ENCODE measurements at places on chromosomes 11 and 22. TPM values are rescaled to one million over a fixed set of nuclear protein-coding genes. Genes with fewer than 3 reads are reported as not detected.

The CCDC116 gene
- total RNA-seq: 0.33 TPM

DNA sequence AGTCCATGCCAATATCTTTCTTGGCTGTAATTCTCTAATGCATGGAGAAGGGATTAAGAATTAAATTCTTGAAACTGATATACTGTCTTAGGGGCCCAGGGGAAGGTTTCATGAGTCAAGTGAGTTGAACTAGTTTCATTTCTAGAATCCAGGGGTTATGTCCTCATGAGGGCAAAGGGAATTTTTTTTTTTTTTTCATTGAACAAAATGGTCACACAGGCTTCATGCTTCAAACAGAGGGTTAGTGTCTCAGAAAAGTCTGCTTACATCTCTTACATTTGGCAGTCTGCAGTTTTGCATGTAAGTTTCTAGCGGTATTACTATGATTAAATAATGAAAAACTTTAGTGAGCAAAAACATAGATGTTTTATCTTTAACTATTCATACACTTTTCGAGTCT is 32.9 kb downstream of the PPME1 start:
- DNase-seq: no peak

GRCh38 chr11:10581481-10582019 is 13.1 kb upstream of the LYVE1 start:
- DNase-seq: no peak

DNA sequence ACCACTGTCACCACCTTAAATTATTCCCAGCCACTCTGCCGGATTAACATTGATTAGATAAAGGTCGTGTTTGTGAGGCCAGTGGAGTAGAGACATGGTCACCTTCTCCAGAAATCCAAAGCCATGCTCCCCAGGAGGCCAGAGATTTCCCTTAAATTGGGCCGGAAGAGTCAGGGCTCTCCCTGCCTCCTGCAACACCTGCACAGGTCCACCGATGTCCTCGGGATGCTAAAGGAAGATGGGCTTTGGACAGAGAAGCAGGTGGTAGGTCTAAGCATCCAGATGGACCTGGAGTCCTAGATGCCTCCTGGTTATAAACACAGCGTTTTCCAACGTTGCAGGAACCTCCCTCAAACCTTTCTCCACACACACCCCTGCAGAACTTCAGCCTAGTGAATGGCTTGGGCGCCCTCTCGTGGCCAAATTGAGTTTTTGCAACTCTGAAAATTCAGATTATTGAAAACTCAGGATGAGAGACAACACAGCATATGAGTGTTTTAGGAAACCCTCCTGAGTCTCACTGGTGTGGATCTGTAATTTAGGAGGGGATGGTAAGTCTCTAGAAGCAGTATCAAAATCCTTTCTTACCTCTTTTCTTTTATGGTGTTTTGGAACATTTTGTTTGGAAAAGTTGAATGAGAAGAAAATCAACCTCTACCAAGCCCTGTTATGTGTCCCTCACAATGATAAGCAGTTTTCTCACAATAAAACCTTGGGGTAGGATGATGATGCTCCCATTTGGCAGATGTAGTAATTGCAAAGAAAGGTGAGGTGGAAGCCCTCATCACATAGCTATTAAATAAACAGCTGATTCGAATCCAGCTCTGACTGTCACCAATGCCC is 109.6 kb downstream of the RRAS2 start:
- DNase-seq: peak; percentile 35

DNA sequence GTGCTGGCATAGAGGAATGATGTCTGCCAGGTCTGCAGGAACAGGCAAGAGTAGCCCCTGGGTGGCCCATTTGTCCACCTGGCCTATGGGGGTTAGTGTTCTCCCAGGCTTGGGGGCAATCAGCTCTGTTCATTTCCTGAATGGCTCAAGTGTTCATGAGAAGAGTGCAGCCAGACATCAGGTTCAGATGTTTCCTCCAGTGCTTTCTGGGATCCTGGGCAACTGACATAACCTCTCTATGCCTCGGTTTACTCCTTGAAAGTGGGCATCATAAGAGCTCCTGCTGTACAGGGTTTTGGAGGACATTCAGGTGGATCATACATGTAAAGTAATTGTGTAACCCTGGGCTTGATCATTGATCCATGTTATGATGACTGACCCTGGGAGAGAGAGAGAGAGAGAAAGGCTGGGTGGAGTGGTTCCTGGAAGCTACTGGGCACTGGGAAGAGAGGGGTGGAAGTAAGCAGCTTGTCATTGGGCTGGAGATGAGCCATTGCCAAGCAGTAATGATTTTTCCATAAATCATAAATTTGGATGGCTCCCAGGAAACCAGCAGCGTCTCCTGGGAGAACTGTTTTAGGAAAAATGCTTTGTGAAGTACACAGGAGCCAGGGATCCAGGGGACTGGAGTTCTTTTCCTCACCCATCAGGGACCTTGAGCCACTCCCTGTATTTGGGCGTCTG is 30.2 kb upstream of the ACCSL start:
- no peak for DNase-seq

DNA sequence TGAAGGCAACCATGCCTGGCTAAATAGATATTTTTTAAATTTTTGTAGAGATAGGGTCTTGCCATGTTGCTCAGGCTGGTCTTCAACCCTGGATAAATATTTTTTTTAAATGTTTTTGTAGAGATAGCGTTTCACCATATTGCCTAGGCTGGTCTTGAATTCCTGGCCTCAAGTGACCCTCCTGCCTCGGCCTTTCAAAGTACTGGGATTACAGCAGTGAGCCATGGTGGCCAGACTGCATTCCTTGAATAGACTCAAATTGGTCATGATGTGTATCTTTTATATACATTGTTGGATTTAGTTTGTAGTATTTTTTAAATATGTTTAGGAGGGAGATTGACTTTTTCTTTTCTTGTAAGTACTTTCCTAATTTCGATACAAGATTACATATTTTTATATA is 325.7 kb upstream of the C11orf87 start:
- no peak for DNase-seq

The MYBPC3 gene
- total RNA-seq: not detected

The CASP4 gene
- total RNA-seq: 98.1 TPM

- no peak for DNase-seq
These were observed 449.9 kb downstream of the OPCML start for GRCh38 chr11:133082453-133082781.

GRCh38 chr11:120682332-120682649 is 170.7 kb downstream of the GRIK4 start:
- DNase-seq: no peak

GRCh38 chr11:134657631-134658030 is 245.6 kb upstream of the B3GAT1 start:
- DNase-seq: no peak

All from HepG2 (cell line).